ENCODE measurements at places on chromosomes 1 and 21.

DNA sequence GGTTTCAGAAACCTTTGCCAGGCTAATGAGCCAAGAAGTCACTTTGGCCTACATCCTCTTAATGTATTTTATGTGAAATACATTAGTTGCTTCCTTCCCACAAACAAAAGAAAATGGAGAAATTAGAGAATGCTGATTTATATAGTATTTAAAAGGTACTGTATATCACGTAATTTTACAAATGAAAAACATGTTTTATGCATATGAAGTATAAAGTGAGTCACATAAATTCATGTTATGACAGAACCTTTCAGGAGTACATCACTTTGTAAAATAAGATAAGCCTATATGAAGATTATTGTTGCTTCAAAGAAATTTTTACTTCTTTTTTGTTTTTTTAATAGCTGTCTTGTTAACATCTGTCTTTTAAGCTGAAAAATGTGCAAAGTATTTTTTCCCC, 4.6 kb downstream of the DR1 start:
- DNase-seq, result no peak

DNA sequence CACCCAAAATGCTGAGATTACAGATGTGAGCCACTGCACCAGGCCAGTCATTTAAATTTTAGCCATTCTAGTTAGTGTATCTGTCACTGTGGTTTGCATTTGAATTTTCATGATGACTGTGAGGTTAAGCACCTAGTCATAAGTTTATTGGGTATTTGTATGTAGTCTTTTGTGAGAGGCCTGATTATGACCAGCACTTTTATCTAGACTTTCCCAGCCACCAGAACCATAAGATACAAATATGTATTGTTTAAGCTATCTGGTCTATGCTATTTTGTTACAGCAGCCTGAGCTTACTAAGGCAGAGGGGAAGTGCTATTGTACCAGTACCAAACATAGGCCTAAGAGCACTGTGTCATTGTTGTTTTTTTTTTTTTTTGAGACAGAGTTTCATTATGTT, 19.9 kb upstream of the DNAJC6 start:
- no peak for DNase-seq

GRCh38 chr1:204455063-204455830, 39.4 kb downstream of the PIK3C2B start:
- DNase-seq, result no peak

GRCh38 chr1:36751525-36751924, 268.8 kb upstream of the CSF3R start:
- peak; percentile 63 for DNase-seq

DNA sequence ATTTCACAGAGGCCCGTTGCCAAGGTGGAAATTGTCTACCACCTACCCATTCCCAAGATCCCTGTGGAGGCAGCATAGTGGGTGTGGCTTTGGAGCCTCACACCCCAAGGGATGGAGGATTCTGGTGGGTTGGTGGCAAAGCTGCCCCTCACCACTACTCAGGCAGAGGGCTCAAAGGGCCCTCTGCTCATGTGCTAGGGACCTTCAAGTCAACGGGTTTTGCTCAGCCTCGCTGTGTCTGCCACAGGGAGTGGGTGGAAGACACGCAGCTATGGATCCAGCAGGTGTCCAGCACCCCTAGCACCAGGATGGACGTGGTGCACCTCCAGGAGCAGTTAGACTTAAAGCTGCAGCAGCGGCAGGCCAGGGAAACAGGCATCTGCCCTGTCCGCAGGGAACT, 2.3 kb downstream of the DNALI1 start:
- DNase-seq, result no peak

- peak; percentile 36 for DNase-seq
These were observed 123.3 kb downstream of the HMCN1 start for GRCh38 chr1:185857442-185857841.

- DNase-seq, result peak; percentile 37
These were observed 414.1 kb upstream of the ESRRG start for GRCh38 chr1:217137210-217137881.

DNA sequence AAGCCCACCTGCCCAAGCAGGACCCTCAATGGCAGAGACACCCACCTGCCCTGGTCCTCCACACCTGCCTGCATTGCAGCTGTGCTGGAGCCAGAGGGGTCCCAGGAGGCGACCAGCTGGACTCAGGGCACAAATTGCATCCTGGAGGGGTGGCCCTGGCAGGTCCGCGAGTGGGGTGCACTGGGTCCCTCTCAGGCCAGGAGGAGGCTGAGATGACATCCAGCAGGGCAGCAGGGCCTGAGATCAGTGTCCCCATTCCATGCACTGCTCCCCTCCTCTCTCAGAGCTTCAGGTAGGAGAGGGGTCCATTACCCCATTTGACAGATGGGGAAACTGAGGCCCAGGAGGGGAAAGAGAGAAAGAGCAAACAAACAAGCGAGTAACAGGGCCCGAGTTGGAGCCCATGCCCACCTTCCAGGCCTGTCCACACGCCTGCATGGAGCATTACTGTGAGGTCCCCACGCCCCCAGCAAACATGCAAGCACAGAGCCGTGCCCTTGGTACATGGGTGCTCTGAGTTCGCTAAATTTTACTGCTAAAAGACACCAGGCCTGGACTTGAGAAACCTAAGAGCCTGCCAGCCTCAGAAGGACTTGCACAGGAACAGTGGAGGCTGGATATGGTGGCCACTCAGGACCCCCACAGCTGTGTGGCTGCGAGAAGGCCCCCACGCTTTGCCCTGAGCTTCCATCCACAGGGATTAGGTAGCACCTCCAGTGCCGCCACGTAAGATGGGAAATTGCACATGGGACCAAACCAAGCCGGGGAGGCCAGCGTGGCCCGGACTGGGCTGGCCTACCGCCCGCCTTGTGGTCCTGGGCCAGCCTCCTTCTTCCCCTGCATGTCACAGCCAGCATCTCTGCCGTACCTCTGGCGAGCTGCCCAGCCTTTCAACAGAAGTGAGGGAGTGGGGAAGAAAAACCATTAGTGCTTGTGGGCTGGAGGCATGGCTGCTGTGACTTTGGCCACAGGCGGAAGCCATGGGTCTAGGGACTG, 7.4 kb downstream of the WNT3A start:
- peak; percentile 12 for DNase-seq

DNA sequence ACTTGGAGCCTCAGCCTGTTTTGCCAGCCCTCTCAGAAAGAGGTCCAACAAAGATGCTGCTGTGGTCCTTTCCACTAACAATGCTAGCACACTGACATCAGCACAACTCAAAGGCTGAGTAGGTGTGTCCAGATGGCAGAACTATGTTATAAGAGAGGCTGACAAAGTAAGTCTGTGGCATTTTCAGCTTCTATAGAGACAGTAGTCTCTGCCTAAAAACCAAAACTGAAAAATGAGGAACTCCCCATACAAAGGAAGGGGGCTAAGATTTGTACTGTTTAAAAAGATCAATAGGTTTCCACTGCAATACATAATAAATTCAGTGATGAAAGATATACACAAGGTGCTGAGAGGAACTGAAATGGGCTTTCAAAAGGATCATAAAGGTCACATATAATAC, 12.3 kb downstream of the ERO1B start:
- no peak for DNase-seq

GRCh38 chr1:54962612-54963395, 17.6 kb upstream of the TMEM61 start:
- no peak for DNase-seq

GRCh38 chr1:95731466-95731865, 497.5 kb downstream of the RWDD3 start:
- no peak for DNase-seq

- DNase-seq, result peak; percentile 16
These were observed 187.0 kb downstream of the TPR start for GRCh38 chr1:186188004-186188539.

Data from DMS53 (cell line).